Lung (tissue), 17 donors: ENCODE measurements at places on chromosomes 12 and 14. TPM values are rescaled to one million over a fixed set of nuclear protein-coding genes. Genes with fewer than 3 reads are reported as not detected.

The C12orf54 gene
- 0.21 TPM for polyA plus RNA-seq

The RFX4 gene
- not detected for polyA plus RNA-seq

The GAS2L3 gene
- polyA plus RNA-seq: 3.4 TPM

DNA sequence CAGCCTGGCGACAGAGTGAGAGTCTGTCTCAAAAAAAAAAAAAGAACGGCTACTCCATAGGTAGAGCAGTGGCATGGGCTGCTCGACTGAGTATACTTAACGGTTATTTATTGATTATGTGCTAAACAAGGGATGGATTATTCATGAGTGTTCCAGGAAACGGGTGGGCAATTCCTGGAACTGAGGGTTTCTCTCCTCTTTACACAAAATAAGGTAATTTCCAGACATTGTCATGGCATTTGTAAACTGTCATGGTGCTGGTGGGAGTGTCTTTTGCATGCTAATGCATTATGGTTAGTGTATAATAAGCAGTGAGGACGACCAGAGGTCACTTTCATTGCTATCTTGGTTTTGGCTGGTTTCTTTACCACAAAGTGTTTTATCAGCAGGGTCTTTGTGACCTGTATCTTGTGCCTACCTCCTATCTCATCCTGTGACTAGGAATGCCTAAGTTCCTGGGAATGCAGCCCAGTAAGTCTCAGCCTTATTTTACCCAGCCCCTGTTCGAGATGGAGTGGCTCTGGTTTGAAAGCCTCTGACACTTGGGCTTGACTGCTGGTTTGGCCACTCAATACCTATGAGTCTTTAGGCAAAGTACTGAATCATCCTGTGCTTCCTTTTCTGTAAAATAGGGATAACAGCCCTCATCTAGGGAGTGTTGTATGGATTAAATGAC is 3.2 kb downstream of the DGLUCY start:
- no peak for DNase-seq

GRCh38 chr12:131783915-131784541 is 44.2 kb upstream of the MMP17 start:
- no peak for DNase-seq
